ENCODE measurements at places on chromosomes 7 and 10. TPM values are rescaled to one million over a fixed set of nuclear protein-coding genes. Genes with fewer than 3 reads are reported as not detected.

The CDC14C gene
- not detected for total RNA-seq

The OR2F1 gene
- not detected for total RNA-seq

The PARG gene
- 19.9 TPM for total RNA-seq

The CALHM3 gene
- total RNA-seq, result not detected

The MAGI2 gene
- total RNA-seq, result 0.28 TPM

The IFIT1B gene
- not detected for total RNA-seq

The NPVF gene
- not detected for total RNA-seq

The CTNNA3 gene
- total RNA-seq, result not detected

The GPRIN2 gene
- 1.6 TPM for total RNA-seq

The WDFY4 gene
- total RNA-seq, result not detected

The INMT gene
- 0.28 TPM for total RNA-seq

The LRRN3 gene
- 0.07 TPM for total RNA-seq

The RSPH10B gene
- total RNA-seq, result not detected

The MALRD1 gene
- not detected for total RNA-seq

The PLEKHS1 gene
- total RNA-seq, result not detected

The PSD gene
- 0.63 TPM for total RNA-seq

The TSPAN13 gene
- total RNA-seq, result 35.8 TPM

The ELMO1 gene
- 0.28 TPM for total RNA-seq

The SORCS1 gene
- not detected for total RNA-seq

The AKR1D1 gene
- total RNA-seq, result not detected

The PILRA gene
- not detected for total RNA-seq

The TFEC gene
- total RNA-seq, result not detected

The XRCC2 gene
- total RNA-seq, result 4.3 TPM

The ABCB1 gene
- not detected for total RNA-seq

The SPRN gene
- not detected for total RNA-seq

The PAPSS2 gene
- total RNA-seq, result 4.2 TPM

The PRKAR2B gene
- 0.07 TPM for total RNA-seq

The LIPK gene
- 1.4 TPM for total RNA-seq

The SH2B2 gene
- total RNA-seq, result 4.0 TPM

The SLC13A1 gene
- total RNA-seq, result not detected

The SPOCK2 gene
- not detected for total RNA-seq

The AMPH gene
- total RNA-seq, result not detected

Measured in airway epithelial cell (primary cell).